ENCODE measurements at places on chromosomes 16 and 17.

GRCh38 chr17:56815711-56816110 is 18.0 kb downstream of the C17orf67 start:
- peak; percentile 49 for DNase-seq

- DNase-seq = no peak
These were observed 26.3 kb downstream of the ZZEF1 start for GRCh38 chr17:4116516-4116915.

DNA sequence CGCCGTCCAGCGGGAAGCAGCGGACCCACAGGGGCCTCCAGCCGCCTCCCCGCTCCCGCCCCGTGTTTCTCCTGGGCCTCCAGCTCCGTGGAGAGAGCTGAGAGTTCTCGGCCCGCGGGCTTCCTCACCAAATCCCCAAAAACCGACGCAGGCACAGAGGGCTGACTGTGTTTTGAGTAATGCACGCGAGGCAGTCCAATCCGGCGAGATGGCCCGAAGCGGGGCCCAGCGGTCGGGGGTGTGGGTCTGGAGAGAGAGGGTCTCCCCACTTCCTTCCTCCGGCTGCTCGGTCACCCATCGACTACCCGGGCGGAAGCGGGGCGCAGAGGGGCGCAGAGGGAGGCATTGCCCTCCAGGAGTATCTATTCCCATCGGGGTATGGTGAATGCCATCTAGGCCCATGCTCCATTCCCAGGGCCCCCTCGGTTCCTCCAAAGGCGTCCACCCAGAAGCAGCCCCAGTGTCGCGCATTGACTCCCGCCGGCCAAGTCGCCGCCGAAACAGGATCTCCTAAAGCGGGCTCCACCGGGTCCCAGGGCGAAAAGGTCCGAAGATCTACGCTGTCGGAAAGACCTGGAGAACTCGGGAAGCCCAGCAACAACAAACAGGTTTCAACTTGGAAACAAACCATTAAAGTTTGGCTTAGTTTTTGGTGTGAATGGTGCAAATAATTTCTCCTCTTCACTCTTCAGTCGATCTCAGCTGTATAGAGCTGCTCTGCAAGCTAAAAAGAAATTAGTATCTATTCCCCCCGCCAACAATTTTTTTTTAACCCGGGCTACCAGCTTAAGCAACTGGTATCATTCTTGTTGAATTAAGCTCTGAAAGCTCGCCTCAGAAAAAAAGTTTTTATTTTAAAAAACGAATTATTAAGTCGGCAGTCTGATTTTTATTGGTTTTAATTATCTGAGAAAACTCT is 19.2 kb upstream of the HOXB13 start:
- DNase-seq = no peak

DNA sequence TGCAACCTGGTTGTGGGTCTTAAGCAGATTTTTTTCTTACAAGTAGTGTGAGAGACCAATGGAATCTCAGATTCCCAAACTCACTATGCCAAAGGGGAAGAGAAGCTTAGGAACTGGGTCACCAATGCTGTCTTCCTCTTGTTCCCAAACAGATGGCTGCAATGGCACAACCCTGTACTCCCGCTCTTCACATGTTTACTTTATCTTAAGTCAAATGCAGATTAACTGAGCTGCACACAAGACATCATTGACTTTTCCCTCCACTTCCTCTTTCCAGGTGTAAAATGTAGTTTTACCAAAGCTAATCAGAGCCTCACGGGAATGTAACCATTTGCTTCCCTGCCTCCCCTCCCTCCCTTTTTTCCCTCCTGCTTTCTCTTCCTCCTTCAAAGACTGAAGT is 14.4 kb upstream of the CD300E start:
- DNase-seq = no peak

DNA sequence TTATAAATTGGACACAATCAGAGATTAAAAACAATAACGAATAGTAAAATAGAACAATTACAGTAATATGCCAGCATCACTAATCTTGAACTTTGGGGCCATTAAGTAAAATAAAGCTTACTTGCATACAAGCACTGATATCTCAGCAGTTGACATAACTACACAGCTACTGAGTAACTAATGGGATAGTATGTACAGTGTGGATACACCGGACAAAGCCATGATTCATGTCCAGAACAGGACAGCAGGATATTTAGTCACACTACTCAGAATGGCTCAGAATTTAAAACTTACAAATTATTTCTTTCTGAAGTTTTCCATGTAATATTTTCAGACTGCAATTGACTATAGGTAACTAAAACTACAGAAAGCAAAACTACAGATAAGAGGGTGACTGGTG is 427.5 kb downstream of the CDH13 start:
- no peak for DNase-seq
